ENCODE measurements at places on chromosomes 4 and X. TPM values are rescaled to one million over a fixed set of nuclear protein-coding genes. Genes with fewer than 3 reads are reported as not detected.

DNA sequence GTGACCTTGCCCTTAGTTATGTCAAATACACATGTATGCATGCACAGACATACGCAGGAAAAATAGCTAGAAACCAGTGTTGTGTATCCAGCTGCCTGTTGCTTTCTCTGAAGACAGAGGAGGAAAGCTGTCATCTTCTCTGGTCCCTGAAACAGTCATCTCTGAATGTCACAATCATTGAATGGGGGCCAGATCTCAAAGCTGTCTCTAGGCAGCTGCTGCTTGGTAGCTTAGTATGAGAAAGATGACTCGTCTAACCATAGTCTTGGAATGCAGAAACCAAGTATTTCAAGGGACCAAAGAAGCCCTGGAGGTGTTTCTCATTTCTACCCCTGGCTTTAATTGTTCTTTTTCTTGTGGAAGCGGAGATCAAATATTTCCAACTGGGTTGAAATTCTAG, 4.0 kb downstream of the GRIA3 start:
- peaks cover 28% of the 10 kb centered on the region for H3K27me3 ChIP-seq
- no peaks in the 10 kb centered on the region for H3K4me1 ChIP-seq
- DNase-seq = no peak

CACNA1F gene
- polyA plus RNA-seq = not detected

DNA sequence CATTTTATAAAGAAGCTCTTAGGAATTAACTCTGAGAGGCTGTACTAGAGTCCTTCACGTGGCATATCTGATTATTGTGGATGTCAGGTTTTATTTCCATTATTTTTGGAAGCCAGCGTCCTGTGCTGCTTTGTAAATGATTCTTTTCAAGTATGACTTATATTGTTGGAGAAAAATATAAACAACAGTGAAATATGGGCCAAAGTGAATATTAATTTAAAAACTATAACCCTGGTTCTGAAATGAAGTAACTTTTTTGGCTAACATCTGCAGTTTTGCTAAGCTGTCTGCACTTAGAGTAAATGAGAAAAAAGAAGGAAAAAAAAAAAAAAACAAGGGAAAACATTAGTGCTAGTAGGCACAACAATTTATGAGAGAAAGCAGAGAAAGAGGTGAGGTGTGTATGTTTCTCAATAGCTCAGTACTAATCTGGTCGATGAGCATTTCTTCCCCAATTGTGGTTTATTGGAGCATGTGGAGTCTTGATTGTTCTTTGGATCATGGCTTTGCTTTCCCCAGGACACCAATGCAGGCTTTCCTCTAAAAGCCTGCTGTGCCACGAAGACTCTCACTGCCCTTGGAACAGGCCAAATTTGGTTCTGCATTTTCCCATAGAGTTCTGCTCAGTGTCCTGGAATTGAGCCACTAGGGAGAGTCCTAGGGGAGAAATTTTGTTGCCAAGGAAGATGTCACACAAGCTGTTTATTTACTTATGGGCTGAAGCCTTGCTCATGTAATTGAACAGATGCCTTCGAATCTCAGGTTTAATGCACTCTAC, 273.3 kb downstream of the DKK2 start:
- H3K36me3 ChIP-seq = no peaks in the 10 kb centered on the region
- H3K27ac ChIP-seq = no peak overlapping the region
- no peak overlapping the region for H3K4me3 ChIP-seq
- no peak for DNase-seq

GRCh38 chrX:123779908-123780396, 47.1 kb upstream of the THOC2 start:
- H3K27me3 ChIP-seq = no peaks in the 10 kb centered on the region
- no peak for DNase-seq
- H3K4me3 ChIP-seq = no peak overlapping the region
- H3K36me3 ChIP-seq = no peaks in the 10 kb centered on the region
- no peaks in the 10 kb centered on the region for H3K4me1 ChIP-seq
- H3K27ac ChIP-seq = no peak overlapping the region

- no peak overlapping the region for H3K27ac ChIP-seq
- H3K4me3 ChIP-seq = no peak overlapping the region
- no peaks in the 10 kb centered on the region for H3K27me3 ChIP-seq
- DNase-seq = no peak
Measured at GRCh38 chrX:154812341-154813101, 7.2 kb upstream of the MPP1 start.

- no peaks in the 10 kb centered on the region for H3K4me1 ChIP-seq
- H3K4me3 ChIP-seq = no peak overlapping the region
- no peaks in the 10 kb centered on the region for H3K36me3 ChIP-seq
- H3K27me3 ChIP-seq = no peaks in the 10 kb centered on the region
Measured at GRCh38 chrX:138917781-138918180, 206.3 kb upstream of the FGF13 start.
